Esophagus squamous epithelium (tissue), 5 donors: ENCODE measurements at places on chromosomes 4 and X. TPM values are rescaled to one million over a fixed set of nuclear protein-coding genes. Genes with fewer than 3 reads are reported as not detected.

DNA sequence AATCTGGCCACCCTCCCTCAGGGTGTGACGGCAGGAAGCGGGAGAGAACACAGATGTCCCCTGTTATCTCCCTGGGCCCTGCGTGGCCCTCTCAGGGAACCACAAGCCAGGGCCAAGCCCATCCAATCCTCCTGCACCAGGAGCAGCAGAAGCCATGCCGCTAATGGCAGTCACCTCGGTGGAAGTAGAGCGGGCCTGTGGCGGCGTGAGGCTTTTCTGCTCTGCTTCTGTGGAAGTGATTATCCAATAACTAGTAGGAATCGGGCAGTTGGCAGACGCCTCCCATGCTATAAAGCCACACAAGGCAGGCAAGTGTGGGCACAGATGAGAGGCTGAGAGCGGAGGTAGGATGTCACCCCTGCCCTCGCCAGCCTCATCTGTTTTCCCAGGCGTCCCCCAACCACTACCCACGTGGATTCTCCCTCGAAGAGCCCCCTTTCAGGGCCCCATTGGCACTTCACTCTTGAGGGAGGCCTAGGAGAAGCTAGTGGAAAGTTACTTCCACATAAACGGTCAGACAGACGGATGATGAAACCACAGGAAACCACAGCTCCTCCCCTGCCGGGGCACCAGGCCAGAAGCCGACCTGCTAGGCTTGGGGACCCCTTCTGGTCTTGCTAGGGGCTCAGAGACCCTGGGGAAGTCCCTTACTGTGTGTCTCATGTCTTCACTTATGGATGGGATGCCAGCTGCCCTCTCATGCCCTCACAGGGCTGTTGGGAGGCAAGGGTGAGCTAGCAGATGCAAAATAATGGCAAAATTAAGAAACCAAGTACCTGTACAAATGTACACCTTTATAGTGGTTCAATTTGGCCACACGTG is 18.8 kb upstream of the TMSB4X start:
- DNase-seq = peak; percentile 15

GRCh38 chr4:56723201-56723605 is 42.1 kb upstream of the HOPX start:
- no peak for DNase-seq

DNA sequence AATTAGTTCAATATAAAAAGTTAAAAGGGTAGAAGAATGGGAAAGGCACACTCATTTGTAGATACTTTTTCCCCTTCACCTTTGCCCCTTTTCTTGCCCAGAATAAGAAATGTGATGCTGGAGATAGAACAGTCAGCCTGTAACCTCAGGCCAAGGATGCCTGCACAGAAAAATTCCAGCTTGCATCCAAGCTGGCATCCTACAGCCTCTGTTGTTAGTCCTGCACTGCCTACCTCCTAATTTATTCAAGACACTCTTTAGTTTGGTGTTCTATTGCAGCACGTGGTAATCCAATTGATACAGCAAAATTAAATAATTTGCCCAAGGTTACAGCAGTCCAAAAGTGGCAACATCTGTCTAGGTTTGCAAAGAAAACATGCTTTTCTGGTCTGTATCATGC is 9.7 kb upstream of the USO1 start:
- no peak for DNase-seq

Gene ARSD
- 18.9 TPM for total RNA-seq

GRCh38 chr4:145934434-145935047 is 4.1 kb downstream of the ZNF827 start:
- DNase-seq = no peak

DNA sequence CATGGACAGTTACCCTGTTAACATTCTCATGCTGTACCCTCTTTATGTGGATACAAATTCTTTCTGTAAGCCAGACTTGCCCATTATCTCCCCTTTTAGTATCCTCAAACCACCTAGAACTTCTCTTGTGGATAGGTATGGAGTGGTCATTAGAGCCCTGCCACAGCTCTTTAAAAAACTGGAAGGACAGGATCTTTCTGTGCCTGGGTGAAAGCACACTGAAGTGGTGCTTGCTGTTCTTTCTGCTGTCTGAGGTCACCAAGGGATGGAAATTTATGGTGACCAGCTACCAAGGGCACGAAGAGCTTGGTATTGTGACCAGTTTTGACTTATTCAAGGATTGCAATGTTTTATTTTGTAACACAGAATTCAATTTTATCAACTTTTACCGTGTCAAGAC is 344.2 kb downstream of the CBLL2 start:
- no peak for DNase-seq
